Activated CD8-positive, alpha-beta T cell treated with anti-CD3 and anti-CD28 coated beads for 36 hours (primary cell): ENCODE measurements at places on chromosomes 6 and 20. TPM values are rescaled to one million over a fixed set of nuclear protein-coding genes. Genes with fewer than 3 reads are reported as not detected.

Gene FAM229B
- total RNA-seq, result 10.2 TPM

Gene OPRM1
- not detected for total RNA-seq

Gene DCDC2
- not detected for total RNA-seq

Gene RSPH4A
- not detected for total RNA-seq

Gene LINC00237
- total RNA-seq, result not detected

Gene CDH26
- 1.0 TPM for total RNA-seq

Gene RAB23
- 1.3 TPM for total RNA-seq

Gene DUSP22
- 34.2 TPM for total RNA-seq

Gene CST4
- total RNA-seq, result not detected

Gene TGM2
- not detected for total RNA-seq

Gene DLK2
- 1.1 TPM for total RNA-seq

Gene HEY2
- not detected for total RNA-seq

Gene SLC52A3
- not detected for total RNA-seq

Gene BMP2
- not detected for total RNA-seq

Gene CST2
- total RNA-seq, result not detected

Gene PBOV1
- not detected for total RNA-seq

Gene DOK5
- total RNA-seq, result 1.4 TPM

Gene ATP6V1G2
- 0.86 TPM for total RNA-seq

Gene OVOL2
- not detected for total RNA-seq
